ENCODE measurements at places on chromosomes 16 and 17. TPM values are rescaled to one million over a fixed set of nuclear protein-coding genes. Genes with fewer than 3 reads are reported as not detected.

The CCDC102A gene
- 24.6 TPM for total RNA-seq

The C1QTNF8 gene
- total RNA-seq = not detected

The PRSS36 gene
- 0.17 TPM for total RNA-seq

The MFAP4 gene
- 47.1 TPM for total RNA-seq

The SOST gene
- total RNA-seq = not detected

The CA7 gene
- not detected for total RNA-seq
